Fibroblast of skin of right biceps (primary cell): ENCODE measurements at places on chromosomes 7 and 10.
A peak's percentile ranks its signal among the peaks of the same experiment; 100 is the strongest.

GRCh38 chr10:5168897-5169420, 16.0 kb downstream of the AKR1C8 start:
- no peak for DNase-seq

- peak; percentile 27 for DNase-seq
Observed at GRCh38 chr7:21253740-21254687, 173.9 kb upstream of the SP4 start.

- DNase-seq, result no peak
Observed at GRCh38 chr7:130374507-130374906, 5.8 kb upstream of the CPA1 start.

GRCh38 chr7:134694299-134694698, 47.6 kb downstream of the BPGM start:
- DNase-seq, result no peak

DNA sequence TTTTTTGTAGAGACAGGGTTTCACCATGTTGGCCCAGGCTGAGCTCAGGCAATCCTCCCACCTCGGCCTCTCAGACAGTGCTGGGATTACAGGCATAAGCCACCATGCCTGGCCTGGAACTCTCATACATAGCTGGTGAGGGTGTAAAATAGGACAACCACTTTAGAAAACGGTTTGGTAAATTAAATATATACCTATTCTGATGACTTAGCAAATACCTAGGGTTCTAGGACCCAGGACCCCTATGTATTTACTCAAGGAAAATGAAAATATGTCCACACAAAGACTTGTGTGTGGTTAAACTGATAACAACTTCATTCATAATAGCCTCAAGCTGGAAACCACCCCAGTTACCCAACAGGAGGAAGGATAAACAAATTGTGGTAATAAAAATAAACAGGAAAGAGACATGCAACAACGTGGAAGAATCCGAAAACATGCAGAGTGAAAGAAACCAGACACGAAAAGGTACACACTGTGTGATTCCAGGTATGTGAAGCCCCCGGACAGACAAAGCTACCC, 52.7 kb downstream of the CARD11 start:
- DNase-seq, result no peak

DNA sequence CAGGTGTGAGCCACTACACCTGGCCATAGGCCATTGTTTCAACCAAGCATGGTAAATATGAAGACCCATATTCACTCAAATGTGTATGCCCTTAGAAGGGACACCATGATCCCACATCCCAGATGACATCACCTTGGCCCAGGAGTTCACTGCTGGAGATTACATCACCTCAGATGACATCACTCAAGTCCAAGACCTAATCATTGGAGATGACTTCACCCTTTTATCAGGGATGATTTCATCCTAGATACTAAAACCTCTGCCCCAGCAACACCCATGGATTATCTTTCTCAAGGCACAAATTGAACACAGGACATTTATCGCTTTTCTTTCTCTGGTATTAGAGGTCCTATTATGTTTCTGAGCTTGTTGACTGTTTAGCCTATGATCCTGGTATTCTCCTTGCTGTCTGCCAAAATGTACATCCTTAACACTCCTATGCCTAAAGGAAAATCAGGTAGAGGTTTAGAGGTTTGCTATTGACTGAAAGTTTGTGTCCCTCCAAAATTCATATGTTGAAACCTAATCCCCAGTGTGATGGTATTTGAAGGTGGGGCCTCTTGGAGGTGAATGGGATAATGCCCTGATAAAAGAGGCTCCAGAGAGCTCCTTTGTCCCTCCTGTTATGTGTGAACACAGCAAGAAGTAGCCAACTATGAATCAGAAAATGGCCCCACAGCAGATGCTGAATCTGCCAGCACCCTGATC, 9.8 kb upstream of the CYP2C18 start:
- no peak for DNase-seq

DNA sequence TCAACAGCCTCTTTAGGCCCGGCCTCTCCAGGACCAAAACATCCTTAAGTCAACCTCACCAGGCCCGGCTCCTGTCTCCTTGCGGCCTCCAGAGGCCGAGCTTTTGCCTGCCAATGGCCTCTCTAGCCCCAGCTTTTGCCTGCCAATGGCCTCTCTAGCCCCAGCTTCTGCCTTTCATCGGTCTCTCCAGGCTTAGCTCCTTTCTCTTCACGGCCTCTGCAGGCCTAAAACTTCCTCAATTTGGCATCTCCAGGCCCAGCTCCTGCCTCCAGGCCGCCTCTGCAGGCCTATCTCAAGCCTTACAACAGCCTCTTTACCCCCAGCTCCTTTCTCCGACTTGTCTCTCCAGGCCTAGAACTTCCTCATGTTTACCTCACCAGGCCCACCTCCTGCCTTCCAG, 15.7 kb upstream of the TMEM248 start:
- no peak for DNase-seq

DNA sequence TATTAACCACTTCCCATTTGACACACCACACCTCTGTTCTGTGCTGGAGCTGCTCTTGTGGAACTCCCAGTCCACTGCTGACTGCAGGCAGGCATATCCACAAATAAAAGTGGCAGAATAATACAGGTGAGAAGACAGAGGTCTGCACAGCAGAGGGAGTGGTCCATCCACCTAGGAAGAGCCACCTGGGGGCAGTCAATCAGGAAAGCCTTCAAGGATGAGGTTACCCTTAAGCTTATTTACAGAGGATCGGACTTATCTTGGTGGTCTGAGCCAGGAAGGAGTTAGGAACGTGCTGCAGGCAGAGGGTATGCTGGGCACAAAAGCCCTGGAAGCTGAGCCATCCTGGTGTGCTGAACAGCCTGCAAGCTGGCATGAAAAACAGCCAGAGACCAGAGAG, 78.7 kb downstream of the FRMPD2 start:
- DNase-seq, result no peak

DNA sequence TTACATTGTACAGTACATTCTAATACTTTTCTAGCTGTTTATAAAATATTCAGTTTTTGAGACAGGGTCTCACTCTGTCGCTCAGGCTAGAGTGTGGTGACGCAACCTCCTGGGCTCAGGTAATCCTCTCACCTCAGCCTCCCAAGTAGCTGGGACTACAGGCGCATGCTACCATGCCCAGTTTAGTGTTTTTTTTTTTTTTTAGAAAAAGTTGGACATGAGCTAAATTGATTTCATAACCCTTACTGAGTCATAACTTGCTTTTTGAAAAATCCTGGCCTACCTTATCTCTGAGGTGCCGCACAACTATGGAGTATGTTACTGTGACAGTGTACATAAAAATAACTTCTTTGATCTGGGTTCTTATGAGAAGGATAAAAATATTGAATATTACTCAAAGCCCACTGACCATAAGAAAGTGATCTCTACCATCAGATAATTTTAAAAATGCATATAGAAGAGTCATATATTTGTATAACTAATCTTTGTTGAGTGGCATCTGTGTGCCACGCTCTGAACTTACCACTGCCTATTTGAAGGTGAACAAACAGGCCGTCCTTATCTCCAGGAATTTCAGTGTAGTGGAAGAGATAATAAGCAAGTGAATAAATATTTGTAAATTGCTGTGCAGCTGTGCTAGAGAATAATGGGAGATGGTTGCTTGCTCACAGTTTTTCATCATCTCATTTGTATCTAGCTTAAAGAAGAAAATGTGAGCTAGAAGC, 73.2 kb downstream of the PPP1R9A start:
- DNase-seq, result no peak

GRCh38 chr7:22082553-22082885, 136.8 kb upstream of the CDCA7L start:
- no peak for DNase-seq

GRCh38 chr7:129774359-129774758, 162.8 kb downstream of the NRF1 start:
- DNase-seq, result no peak

DNA sequence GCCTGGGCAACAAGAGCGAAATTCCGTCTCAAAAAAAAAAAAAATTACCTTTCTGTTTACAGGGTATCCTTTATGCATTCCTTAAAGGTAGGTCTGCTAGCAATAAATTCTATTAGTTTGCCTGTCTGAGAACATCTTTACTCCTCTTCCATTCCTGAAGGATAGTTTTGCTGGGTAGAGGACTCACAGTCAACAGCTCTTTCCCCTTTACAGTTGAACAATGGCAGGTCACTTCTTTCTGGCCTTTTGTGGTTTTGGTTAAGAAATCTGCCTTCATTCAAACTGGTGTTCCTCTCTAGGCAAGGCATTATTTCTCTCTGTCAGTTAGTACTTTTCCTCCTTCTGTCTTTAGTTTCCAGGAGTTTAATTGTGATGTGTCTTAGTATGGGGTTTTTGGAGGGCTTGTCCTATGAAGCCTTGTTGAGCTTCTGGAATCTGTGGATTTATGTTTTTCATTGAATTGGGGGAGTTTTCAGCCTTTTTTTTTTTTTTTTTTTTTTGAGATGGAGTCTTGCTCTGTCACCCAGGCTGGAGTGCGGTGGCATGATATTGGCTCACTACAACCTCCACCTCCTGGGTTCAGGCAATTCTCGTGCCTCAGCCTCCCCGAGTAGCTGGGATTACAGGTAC, 4.8 kb upstream of the DNAAF5 start:
- no peak for DNase-seq

GRCh38 chr10:79136236-79137005, 67.7 kb downstream of the ZMIZ1 start:
- no peak for DNase-seq

DNA sequence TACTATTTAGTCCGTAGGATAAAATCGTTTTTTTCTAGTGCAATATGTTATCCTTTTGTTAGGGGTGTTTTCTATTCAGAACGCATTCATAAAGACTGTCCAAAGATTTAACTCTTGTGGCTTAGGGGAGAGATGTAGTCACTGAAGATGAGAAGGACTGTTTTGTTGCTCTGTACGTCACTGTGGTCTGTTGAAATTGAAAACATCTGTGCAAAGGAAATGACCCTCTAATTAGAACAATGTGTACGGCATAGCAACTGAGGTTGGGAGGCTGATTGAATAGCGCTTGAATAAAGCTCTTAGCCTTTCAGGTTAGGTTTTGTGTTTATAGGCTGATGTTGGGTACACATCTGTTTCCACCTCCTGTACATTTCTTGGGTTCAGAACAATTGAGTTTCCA, 453.4 kb upstream of the AKR1E2 start:
- peak; percentile 99 for DNase-seq

DNA sequence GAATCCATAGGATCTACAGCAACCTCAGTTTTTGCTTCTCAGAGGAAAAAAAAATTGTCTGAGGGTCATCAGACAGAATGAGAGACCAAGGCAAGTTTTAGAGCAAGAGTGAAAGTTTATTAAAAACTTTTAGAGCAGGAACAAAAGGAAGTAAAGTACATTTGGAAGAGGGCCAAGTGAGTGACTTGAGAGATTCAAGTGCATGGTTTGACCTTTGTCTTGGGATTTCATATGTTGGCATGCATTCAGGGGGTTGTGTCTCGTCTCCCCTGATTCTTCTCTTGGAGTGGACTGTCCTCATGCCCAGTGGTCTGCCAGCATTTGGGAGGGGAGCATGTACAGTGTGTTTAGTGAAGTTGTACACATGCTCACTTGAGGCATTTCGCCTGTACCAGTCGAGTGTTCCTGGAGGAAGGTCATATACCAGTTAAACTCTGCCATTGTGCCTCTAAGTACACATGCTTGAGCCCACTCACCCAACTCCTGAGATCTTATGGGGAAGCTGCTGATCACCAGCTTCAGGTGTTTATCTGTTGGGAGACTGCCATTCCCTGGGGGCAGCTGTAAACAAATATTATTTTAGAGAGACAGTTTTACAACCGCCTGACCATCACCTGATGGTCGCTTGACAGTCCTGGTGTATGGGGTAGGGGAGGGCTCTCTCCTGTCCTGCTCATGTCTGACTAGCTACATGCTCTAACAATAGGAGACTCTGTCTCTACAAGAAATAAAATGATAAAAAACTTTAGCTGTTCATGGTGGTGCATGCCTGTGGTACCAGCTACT, 109.4 kb downstream of the EEPD1 start:
- no peak for DNase-seq

DNA sequence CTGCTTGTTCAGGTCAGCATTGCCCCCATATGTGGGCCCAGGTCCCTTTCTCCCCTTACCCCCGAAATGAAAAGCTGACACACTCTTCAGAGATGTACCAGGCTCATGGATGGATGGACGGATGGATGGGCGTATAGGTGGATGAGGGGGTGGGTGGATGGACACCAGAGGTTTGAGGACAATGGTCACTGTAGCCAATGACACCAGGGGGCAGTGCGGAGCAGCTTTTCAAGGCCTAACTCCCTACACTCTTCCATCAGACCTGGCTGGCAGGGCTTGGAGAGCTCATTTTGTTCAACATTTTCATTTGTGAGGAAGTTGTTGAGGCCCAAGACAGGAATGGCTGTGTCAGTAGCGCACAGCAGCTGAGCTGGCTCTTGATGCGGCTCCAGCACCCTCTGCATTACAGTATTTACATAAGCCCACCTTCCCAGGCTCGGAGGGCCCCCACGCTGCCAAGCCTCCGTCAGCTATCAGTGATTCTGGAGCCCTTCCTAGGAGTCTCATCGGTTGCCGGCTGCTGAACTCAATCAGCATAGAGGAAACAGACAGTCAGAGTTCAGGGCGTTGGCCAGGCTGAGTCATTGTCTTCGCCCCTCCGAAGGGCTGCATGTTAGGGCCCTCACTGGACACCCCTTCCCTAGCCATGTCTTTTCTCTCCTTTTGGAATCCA, 11.6 kb upstream of the FFAR4 start:
- peak; percentile 55 for DNase-seq

DNA sequence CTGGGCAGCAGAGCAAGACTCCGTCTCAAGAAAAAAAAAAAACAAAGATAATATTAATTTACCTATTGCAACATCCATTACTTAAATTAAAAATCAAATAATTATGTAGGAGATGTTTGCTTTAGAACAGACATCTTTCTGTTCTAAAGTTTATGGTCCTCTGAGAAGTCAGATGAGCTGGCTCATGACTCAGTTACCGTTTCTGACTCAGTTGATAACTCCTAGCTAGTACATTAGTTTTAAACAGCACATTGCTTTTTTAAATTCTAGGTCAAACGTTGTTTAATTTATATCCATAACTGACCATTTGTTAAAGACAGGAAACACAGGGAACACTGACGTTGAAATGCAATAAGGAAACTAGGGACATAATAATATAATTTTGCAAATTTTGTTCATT, 162.7 kb downstream of the ETV1 start:
- no peak for DNase-seq

- no peak for DNase-seq
Observed at GRCh38 chr7:40772096-40772495, 637.3 kb downstream of the SUGCT start.

DNA sequence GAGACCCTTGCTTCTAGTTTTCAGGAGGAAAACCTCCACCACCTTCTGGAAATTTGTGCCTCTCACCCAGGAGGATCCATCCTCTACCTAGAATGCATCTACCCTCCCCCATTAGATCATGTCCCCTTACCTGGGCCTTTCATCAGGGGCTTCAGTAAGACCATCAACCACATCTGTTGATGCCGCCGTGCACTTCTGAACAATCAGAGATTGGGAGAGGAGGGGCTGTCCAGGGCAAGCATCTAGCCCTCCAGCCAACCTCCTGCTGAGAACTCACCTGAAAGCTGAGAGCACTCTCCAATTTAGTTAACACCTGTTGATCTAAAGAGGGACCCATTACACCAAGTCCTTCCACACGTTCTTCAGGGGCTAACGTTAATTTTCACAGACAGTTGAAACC, 57.6 kb upstream of the PIK3CG start:
- no peak for DNase-seq
